ENCODE measurements at places on chromosomes 6 and 20.

DNA sequence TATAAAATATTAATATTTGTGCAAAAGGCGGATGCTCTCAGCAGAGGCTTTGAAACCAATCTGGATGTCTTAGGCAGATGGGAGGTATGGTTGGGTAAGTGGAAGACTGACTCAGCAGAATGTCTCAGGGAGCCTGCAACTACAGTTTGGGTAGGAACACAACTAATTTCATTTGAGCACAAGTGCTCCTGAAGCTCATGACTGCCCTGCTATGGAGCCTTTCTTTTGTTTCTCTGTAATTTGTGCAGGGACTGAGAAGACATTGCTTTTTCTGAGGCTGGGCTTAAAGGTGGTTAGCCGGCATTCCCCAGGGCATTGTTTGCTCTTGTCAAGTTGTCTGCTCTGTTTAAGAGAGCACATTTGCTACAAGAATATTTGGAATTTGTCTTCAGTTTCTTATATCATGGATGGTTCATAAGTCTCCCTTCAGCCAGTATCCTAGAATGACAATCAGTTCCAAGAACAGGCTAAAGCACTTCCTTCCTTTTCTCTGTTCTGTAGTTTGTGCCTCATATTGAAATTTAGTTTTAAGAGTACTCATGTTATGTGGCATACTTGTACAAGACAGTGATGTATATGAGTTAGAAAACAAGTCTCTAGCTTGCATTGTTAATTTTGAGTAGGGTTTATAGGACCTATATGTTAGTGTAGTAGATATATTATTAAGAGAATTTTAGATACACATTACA is 208.3 kb downstream of the ZFAND3 start:
- no peak for DNase-seq

DNA sequence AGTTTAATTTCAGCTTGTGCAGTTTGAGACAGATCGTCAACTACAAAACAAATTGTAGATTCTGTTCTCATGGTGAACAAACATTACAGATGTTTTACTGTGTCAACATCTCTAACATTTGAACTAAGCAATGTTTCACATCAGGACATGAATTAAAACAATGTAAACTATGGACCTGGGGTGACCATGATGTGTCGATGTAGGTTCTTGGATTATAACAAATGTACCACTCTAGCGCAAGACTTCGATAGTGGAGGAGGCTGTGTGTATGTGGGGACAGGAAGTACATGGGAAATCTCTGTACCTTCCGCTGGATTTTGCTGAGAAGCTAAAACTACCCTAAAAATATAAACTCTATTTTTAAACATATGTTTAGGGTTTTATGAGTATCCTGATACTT is 17.1 kb downstream of the HIVEP2 start:
- DNase-seq = no peak

DNA sequence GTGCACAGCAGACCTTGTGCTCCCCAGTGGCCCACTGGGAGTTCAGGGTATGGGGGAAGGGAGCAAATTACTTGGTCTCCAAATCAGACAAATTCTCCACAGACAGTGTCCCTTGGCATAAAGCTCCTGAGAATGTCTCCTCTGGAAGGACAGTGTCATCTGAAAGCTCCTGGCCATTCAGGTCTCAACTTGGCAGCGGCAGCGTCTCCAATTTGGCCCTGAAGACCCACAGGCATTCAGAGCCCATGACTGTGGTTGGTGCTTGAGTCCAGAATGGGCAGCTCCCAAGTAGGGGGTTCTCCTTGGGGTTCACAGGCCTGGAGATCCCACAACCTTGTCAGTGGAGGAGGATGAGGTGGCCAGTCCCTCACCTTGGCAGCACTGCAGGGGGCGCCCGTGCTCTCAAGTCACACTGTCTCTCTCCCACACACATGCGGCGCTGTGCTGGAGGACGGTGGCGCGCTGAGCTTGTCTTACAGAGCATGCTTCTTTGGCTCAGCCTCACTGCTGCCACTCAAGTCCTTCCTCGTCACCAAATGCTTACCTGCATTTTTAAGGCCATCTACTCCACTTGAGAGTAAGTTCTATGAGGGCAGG is 20.7 kb downstream of the DYNLRB1 start:
- DNase-seq = no peak

DNA sequence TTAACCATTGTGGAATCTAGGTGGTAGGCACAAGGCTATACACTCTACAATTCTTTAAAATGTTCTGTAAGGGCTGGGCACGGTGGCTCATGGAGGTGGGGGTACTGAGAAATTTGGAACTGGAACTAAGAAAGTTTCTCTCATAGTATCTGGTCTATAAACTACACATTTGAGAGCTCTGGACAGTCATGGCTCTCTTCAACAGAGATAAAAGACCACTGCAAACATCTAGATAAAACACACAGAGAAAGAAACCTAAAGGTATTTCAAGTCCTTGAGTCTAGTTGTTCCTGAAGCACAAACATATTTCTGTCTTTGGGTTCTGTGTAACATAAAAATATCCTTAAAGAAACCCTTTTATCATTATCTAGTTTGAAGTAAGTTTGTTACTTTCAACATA is 35.2 kb downstream of the ILRUN start:
- DNase-seq = no peak

GRCh38 chr20:35595456-35595855 is 20.2 kb upstream of the SPAG4 start:
- no peak for DNase-seq

DNA sequence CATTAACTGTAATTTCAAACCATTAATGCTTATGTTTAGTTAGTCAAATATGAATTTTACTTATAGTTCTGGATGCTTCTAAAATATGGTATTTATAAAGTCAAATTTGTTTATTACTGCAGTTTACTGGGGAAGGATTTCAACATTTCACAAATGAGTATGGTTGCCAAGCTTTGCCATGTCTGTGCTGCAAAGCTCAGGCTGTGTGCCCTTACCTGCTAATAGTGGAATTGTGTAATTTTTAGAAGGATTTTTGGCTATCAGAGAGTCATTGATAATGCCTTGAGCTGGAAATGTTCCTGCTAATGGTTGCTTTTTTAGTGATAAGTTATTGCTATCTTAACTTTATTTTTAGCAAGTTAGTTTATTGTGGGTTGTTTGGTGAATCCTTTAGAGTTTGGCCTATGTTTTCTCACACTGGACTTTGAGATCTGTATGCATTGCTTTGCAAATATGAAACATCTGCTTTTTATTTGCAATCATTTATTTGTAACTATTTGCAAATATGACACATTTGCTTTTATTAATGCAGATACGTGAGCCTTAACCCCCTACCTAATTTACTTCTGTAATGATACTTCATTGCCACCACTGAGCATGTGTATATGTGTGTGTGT is 105.8 kb downstream of the CD109 start:
- no peak for DNase-seq

DNA sequence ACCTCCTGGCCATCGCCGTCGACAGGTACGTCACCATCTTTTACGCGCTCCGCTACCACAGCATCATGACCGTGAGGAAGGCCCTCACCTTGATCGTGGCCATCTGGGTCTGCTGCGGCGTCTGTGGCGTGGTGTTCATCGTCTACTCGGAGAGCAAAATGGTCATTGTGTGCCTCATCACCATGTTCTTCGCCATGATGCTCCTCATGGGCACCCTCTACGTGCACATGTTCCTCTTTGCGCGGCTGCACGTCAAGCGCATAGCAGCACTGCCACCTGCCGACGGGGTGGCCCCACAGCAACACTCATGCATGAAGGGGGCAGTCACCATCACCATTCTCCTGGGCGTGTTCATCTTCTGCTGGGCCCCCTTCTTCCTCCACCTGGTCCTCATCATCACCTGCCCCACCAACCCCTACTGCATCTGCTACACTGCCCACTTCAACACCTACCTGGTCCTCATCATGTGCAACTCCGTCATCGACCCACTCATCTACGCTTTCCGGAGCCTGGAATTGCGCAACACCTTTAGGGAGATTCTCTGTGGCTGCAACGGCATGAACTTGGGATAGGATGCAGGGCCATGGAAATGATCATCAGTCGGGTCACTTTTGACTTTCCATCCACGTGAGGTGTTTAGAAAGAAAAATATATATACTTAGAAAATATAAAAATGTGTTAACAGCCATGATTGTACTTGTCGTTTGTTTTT is 868 bp downstream of the MC3R start:
- no peak for DNase-seq

- DNase-seq = no peak
Observed at GRCh38 chr20:46803123-46804020, 91.3 kb upstream of the EYA2 start.

DNA sequence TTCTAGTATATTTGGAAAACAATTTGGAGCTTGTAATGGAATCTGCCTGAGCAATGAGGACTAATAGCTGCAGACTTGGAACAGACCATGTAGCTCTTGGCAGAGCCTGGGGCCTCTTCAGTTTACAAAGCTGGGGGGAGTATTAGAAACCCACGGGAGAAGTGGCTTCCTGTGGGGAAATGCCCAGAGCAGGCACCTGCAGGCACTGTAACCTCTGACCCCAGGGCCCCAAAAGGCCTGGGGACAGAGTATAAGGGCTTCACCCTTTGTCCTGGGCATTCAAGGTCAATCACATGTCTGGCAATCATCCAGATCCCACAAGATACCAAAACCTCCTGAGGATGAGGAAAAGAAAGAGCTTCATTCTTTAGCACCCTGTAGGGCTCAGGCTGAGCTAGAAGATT is 19.4 kb downstream of the PKIG start:
- DNase-seq = no peak

DNA sequence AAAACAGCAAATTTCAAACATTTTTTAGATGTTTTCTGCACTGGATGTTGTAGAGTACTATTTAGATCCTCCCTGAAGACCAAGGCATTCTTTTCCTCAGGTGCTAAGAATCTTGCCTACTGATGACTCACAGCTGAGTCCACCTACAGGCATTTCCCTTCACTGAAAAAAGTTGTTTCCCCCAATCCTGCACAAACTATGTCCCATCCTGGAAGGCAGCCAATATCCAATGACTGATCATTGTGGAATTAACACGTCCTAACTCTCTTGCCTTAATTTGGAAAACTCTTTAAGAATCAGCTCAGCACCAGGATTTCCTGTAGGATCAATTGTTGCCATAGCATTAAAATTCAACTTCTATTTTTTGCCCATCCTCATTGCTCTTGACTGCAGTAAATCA is 268.4 kb upstream of the IRAK1BP1 start:
- DNase-seq = no peak
